Stimulated activated CD4-positive, alpha-beta T cell treated with anti-CD3 and anti-CD28 coated beads, TNF-alpha, amount 100 ng/mL, for 1 hour (primary cell): ENCODE measurements at places on chromosomes 13 and 19.

GRCh38 chr19:40279761-40280607 is 5.2 kb downstream of the AKT2 start:
- DNase-seq, result no peak

DNA sequence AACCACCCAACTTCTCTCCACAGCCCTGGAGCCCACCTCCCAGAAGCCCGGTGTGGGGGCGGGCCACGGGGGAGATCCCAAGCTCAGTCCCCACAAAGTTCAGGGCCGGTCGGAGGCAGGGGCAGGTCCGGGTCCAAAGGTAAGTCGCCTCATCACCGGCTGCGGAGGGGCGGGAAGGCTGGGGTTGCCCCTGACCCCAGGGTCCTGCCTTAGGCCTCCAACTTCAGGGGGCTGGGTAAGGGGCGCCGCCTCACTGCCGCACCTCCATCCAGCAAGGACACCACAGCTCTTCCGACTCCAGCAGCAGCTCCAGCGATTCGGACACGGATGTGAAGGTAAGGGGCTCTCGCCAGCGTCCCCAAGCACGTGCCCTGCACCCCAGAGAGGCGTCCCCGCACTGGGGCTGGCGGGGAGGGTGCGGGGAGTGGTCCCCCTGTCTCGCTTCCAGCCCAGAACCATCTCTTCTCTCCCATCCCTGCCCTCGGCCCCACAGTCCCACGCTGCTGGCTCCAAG is 358 bp downstream of the C19orf33 start:
- DNase-seq, result no peak

DNA sequence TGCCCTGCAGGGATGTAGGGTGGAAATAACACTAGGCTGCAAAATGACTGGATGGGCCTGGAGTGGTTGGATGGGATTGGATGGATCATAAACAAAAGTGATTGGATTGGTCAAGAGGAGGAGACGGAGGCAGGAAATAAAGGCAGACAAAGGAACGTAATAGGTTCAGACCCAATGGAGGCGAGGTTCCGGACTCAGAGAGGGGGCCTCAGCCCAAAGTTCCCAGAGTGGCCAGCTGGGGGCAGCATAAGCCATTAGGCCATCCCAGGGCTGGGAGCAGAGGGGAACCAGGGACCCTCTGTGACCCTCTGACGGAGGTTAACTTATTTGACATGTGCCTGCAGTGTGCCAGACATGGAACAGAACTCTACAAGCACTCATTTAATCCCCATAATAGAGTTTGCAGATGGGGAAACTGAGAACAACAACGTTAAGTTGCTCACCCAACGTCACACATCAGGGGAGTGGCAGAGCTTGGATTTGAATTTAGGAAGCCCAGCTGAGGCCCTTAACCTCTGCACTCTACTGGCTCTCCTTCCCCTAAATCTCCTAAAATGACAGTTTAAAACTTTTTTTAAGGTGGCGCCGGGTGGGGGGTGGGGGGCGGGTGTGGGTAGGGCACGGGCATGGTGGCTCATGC is 15.3 kb upstream of the MAP1S start:
- DNase-seq, result peak; percentile 69

- no peak for DNase-seq
These were observed 272.7 kb downstream of the DIAPH3 start for GRCh38 chr13:59891053-59891452.

GRCh38 chr13:87925006-87925405 is 253.8 kb downstream of the SLITRK5 start:
- DNase-seq, result no peak

DNA sequence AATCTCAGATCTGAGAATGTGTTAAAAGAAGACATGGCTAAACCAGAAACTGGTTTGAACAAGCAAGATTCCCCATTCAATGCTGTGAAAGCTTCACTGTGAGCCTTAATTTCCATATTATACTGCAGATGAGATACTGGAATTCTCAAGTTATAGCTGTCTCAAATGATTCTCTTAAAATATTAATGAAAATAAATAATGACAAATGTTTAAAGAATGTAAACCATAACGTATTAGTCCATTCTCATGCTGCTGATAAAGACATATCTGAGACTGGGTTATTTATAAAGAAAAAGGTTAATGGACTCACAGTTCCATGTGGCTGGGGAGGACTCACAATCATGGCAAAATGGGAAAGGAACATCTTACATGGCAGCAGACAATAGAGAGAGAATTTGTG is 667.8 kb downstream of the SLITRK1 start:
- no peak for DNase-seq

GRCh38 chr13:31051999-31052398 is 109.7 kb downstream of the HSPH1 start:
- no peak for DNase-seq

DNA sequence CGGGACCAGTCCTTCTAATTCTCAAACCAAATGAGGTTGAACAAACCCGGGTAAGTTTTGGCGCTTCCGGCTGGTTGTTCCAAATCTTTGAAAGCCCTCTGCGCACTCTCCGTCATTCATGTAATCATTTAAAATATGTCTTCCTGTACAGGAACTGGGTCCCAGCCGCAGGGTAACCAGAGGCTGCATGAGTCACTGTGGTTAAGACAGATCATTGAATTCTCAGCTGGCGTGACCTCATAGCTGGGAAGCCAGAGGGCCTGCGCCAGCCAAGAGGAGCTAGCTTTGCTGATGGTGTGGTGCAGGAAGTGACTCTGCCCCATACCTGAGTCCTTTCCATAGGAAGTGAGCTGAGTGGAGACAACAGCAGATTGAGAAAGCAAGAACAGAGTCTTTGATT is 135.2 kb downstream of the TSHZ3 start:
- peak; percentile 71 for DNase-seq

DNA sequence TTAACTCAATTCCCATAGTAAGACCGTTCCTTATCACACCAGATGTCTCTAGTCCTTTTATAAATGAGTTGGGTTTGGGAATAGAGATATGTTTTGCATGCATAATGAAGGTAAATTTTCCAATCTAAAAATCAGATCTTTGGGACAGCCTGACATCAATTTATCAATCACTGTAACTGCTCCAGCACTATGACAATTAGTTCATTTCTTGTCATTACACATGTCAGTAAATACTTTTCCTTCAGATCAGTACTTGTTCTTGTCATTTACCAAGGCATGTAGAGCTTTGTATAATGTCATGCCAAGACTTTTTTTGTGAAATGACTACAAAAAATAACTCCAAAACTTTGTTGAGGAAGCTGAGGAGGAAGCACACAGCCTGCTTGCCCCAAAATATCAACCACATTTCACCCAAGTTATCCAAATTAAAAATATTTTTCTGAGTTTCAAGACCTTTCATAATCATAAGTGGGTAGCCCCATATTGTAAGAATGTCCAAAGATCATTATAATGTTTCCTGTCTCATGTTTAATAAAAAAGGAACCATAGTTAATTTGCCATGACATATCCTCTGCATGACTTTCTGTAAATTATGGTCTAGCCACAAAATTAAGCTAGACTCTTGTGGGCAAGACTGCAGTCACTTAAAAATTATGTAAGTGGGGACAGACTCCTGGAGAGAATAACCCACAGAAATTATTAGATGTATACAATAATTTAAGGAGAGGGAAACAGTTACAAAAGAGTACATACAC is 586.8 kb downstream of the TBC1D4 start:
- DNase-seq, result no peak

DNA sequence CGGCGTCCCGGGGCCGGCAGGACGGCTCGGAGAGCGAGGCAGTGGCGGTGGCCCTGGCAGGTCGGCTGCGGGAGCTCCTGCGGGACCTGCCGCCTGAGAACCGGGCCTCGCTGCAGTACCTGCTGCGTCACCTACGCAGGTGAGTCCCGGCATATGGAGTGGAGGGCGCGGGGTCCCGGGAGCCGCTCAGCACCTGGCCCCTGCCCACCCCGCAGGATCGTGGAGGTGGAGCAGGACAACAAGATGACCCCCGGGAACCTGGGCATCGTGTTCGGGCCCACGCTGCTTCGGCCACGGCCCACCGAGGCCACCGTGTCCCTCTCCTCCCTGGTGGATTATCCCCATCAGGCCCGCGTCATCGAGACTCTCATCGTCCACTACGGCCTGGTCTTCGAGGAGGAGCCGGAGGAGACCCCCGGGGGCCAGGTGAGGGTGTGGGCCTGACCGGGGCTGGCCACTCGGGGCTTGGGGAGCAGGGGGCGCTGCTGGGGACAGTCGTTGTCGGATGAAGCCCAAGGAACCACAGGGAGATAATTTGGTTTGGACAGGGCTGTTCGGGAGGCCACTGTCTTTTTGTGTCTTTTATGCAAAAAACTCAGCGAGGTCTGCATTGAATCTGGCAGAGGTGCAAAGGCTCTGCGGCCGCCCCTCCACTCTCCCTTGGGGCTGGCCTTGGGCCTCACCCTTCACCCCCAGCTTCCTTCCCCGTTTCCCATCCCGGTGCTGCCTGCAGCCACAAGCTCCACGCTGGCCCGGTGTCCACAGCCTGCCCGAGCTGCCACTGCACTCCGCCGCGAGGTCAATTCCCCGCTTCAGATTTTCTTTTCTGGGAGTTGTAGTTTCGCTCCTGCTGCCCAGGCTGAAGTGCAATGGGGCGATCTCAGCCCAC is 12.0 kb downstream of the POLR2E start:
- DNase-seq, result no peak

DNA sequence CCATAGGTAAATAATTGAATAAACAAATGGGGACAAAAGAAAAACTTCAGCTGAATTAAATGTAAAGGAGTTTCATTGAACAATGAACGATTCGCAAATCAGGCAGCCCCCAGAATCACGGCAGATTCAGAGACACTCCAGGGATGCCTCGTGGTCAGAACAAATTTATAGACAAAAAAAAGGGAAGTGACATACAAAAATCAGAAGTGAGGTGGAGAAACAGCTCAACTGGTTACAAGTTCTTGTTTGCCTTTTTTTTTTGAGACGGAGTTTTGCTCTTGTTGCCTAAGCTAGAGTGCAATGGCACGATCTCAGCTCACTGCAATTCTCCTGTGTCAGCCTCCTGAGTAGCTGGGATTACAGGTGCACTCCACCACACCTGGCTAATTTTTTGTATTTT is 5.7 kb downstream of the ZNF566 start:
- no peak for DNase-seq

- no peak for DNase-seq
These were observed 19.2 kb downstream of the GPX4 start for GRCh38 chr19:1122972-1123363.
